ENCODE measurements at places on chromosomes 3 and 15. TPM values are rescaled to one million over a fixed set of nuclear protein-coding genes. Genes with fewer than 3 reads are reported as not detected.

DNA sequence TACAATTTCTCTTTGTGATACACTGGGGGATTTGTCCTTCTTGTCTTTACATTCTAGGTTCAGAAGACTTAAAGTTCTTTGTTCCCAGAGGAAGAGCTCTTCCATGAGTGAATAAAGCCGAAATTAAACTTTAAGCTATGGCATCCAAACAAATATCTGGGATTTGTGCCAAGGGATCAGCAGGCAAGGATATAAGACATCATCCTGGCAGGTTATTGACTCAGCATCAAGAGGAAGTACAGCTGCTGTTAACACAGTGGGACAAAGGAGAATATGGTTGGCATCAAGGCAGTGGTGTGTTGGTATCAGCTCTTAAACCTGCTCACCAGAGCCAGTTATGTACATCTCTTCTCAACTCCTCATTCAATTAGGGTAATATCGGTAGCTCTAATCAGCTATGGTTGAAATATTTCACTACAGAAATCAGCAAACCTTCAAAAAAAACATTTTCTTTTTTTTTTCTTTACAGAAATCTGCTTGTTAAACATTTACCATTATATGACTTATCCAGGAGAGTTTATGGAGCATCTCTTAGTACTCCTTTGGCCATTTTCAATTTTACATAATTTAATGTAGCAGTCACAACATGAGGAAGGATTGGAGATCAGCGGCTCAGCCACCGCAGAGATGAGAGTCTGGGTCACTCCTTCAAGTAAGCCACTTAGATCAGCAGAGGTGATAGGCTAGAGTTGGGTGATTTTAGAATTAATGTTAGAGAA, 1198.6 kb upstream of the EPHA6 start:
- no peaks in the 10 kb centered on the region for H3K4me1 ChIP-seq
- no peaks in the 10 kb centered on the region for H3K36me3 ChIP-seq
- no peak overlapping the region for H3K4me3 ChIP-seq
- H3K27ac ChIP-seq = no peak overlapping the region
- no peaks in the 10 kb centered on the region for H3K27me3 ChIP-seq

- H3K36me3 ChIP-seq = no peaks in the 10 kb centered on the region
- H3K27me3 ChIP-seq = no peaks in the 10 kb centered on the region
- DNase-seq = no peak
- H3K4me1 ChIP-seq = peaks cover 9% of the 10 kb centered on the region
- no peak overlapping the region for H3K27ac ChIP-seq
- no peak overlapping the region for H3K4me3 ChIP-seq
These were observed 56.5 kb downstream of the MCTP2 start for GRCh38 chr15:94287794-94288246.

DNA sequence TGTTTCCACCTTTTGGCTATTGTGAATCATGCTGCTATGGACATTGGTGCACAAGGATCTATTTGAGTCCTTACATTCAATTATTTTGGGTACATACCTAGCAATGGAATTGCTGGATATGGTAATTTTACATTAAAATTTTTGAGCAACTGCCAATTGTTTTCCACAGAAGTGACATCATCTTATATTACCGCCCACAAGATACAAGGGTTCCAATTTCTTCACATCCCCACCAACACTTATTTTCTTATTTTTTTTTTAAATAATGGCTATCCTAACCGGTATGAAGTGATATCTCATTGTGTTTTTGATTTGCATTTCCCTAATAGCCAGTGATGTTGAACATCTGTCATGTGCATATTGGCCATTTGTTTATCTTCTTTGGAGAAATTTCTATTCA, 22.5 kb upstream of the NPTN start:
- H3K27ac ChIP-seq = no peak overlapping the region
- no peaks in the 10 kb centered on the region for H3K27me3 ChIP-seq
- DNase-seq = no peak
- no peaks in the 10 kb centered on the region for H3K36me3 ChIP-seq

DNA sequence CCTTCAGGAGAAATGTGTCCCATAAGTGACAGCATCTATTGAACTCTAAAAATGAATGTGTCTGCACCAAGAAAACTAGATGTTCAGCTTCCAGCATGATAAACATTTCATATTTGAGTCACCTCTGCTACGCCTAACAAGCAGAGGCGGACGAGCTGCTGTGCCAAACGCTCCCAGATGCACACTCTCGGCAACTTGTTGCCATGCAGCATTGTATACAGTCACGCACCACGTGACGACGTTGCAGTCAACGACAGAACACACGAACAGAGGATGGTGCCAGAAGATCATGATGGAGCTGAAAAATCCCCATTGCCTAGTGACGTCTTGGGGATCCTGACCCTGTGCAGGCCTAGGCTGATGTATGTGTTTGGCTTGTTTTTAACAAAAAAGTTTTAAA, 137.5 kb downstream of the XXYLT1 start:
- H3K36me3 ChIP-seq = no peaks in the 10 kb centered on the region
- H3K27me3 ChIP-seq = no peaks in the 10 kb centered on the region
- no peaks in the 10 kb centered on the region for H3K4me1 ChIP-seq
- no peak for DNase-seq
- H3K4me3 ChIP-seq = no peak overlapping the region

GRCh38 chr15:70114221-70114620, 16.5 kb upstream of the TLE3 start:
- H3K4me3 ChIP-seq = no peak overlapping the region
- H3K27me3 ChIP-seq = no peaks in the 10 kb centered on the region
- no peaks in the 10 kb centered on the region for H3K36me3 ChIP-seq
- DNase-seq = no peak
- H3K4me1 ChIP-seq = peaks cover 7% of the 10 kb centered on the region

GRCh38 chr3:113663324-113663750, 33.1 kb downstream of the USF3 start:
- H3K36me3 ChIP-seq = peaks cover 16% of the 10 kb centered on the region
- DNase-seq = no peak
- H3K4me1 ChIP-seq = peaks cover 6% of the 10 kb centered on the region
- no peak overlapping the region for H3K27ac ChIP-seq

GRCh38 chr15:37077623-37078351, 22.6 kb downstream of the MEIS2 start:
- H3K36me3 ChIP-seq = no peaks in the 10 kb centered on the region
- no peaks in the 10 kb centered on the region for H3K27me3 ChIP-seq
- no peak overlapping the region for H3K4me3 ChIP-seq
- no peak overlapping the region for H3K27ac ChIP-seq
- no peak for DNase-seq

DNA sequence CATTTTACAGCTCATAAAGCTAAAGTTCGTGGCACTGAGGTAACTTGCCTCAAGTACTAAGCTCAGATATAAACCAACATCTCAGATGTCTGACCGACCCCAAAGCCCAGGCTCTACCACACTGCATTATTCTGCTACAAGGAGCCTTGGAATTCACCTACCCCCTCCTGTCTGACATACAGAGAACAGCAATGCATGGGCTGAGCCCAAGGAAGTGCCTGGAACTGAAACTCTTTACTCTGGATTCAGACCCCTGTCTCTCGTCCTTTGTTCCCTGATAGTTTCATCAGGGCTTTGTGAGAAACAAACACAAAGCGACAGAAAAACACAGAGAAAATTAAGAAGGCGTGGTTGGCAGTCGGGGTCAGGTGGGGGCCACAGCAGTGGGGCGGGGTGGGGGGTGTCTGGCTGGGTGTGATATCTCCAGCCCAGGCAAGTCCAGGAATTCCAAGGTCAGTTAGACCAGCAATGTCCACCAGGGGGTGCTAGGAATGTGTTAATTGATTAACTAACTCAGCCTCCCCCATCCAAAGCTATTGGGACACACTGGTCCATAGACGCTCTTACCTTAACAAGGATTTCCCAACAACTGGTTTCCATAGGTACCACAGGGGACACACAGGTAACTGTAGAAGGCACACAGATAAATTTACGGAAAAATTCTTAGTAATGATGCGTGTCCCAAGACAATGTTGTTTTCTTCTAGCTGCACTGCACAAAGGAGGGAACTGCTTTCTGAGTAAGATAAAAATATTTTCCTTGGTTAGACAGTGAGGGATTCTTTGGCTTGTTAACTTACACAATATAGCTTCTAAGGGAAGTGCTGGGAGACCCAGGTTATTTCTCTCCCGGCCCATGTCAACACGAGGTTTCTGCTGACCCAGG, 18.8 kb upstream of the SSUH2 start:
- no peaks in the 10 kb centered on the region for H3K36me3 ChIP-seq
- no peak overlapping the region for H3K4me3 ChIP-seq
- 0 out of 2 replicates have a peak, but pooled peaks cover 3% of the 10 kb centered on the region for H3K4me1 ChIP-seq
- H3K27ac ChIP-seq = no peak overlapping the region

GRCh38 chr15:101248274-101248673, 3.6 kb downstream of the CHSY1 start:
- no peak overlapping the region for H3K27ac ChIP-seq
- no peaks in the 10 kb centered on the region for H3K27me3 ChIP-seq
- H3K36me3 ChIP-seq = no peaks in the 10 kb centered on the region

DNA sequence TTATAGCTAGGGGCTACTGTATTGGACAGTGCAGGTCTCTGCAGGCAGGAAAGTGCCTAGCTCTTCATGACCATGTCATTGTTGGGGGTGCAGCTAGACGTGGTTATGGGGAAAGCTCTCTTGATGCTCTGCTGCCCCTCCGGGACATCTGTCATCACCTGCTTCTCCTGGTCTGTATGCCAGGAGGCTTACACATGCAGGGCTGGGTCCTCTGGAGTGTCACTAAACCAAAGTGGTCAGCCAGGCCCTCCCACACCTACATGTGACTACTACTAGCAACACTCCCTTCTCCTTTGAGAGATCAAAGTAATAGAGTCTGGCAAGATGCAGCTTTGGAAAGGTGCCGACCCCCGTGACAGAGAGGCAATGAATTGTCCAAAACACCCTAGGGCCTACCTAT, 98.5 kb downstream of the SST start:
- no peaks in the 10 kb centered on the region for H3K27me3 ChIP-seq
- no peak overlapping the region for H3K27ac ChIP-seq
- no peak overlapping the region for H3K4me3 ChIP-seq
- DNase-seq = no peak

GRCh38 chr3:135918600-135918999, 46.9 kb upstream of the PPP2R3A start:
- no peaks in the 10 kb centered on the region for H3K27me3 ChIP-seq
- H3K27ac ChIP-seq = no peak overlapping the region
- DNase-seq = no peak
- no peaks in the 10 kb centered on the region for H3K36me3 ChIP-seq

GRCh38 chr3:20787005-20787404, 601.0 kb upstream of the SGO1 start:
- DNase-seq = no peak
- no peaks in the 10 kb centered on the region for H3K36me3 ChIP-seq
- H3K4me3 ChIP-seq = no peak overlapping the region
- H3K27me3 ChIP-seq = no peaks in the 10 kb centered on the region
- H3K27ac ChIP-seq = no peak overlapping the region

- H3K36me3 ChIP-seq = no peaks in the 10 kb centered on the region
- peak; percentile 44 for DNase-seq
- H3K4me1 ChIP-seq = peaks cover 4% of the 10 kb centered on the region
- H3K27me3 ChIP-seq = no peaks in the 10 kb centered on the region
These were observed 8.0 kb upstream of the B3GNT5 start for GRCh38 chr3:183244981-183245476.

DNA sequence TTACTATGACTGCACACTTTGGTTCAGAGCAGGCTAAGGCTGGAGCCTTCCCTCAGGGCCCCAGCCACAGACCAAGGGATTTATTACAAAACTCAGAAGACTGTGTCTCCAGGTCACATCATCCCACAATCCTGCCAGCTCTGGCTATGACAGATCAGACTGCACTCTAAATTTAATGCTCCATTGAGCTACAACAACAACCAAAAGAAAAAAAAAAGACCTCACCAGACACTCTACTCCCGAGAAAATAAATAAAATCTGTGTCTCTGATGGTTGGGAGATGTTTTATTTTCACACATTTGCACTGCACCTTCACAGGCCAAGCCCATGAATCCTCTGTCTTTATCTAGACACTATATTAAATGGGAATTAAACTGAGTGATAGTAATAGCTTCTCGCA, 50.8 kb upstream of the CTNNB1 start:
- no peaks in the 10 kb centered on the region for H3K27me3 ChIP-seq
- no peaks in the 10 kb centered on the region for H3K36me3 ChIP-seq
- no peak overlapping the region for H3K27ac ChIP-seq
- DNase-seq = no peak
- no peak overlapping the region for H3K4me3 ChIP-seq

GRCh38 chr3:164537485-164537884, 540.8 kb downstream of the SI start:
- H3K36me3 ChIP-seq = no peaks in the 10 kb centered on the region
- no peaks in the 10 kb centered on the region for H3K27me3 ChIP-seq
- no peak overlapping the region for H3K4me3 ChIP-seq

DNA sequence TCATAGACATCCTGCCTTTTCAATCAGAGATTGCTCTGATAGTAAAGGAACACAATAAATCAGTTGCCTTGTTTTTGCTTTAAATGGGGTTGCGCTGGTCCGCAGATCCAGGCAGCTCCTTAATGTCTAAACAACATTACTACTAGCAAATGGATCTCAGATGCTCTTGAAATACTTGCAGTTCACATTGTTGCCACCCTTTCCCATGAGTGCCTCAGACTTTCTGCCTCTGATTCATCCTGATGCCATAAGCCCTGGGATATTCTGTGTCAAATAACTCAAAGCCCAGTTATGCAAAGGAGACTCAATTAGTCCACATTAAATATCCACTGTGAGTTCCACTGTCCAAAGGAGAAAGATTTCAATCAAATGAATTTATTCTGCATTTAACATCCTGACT, 196.7 kb downstream of the PLCH1 start:
- H3K27ac ChIP-seq = no peak overlapping the region
- H3K36me3 ChIP-seq = no peaks in the 10 kb centered on the region
- no peaks in the 10 kb centered on the region for H3K4me1 ChIP-seq
- H3K27me3 ChIP-seq = no peaks in the 10 kb centered on the region

DNA sequence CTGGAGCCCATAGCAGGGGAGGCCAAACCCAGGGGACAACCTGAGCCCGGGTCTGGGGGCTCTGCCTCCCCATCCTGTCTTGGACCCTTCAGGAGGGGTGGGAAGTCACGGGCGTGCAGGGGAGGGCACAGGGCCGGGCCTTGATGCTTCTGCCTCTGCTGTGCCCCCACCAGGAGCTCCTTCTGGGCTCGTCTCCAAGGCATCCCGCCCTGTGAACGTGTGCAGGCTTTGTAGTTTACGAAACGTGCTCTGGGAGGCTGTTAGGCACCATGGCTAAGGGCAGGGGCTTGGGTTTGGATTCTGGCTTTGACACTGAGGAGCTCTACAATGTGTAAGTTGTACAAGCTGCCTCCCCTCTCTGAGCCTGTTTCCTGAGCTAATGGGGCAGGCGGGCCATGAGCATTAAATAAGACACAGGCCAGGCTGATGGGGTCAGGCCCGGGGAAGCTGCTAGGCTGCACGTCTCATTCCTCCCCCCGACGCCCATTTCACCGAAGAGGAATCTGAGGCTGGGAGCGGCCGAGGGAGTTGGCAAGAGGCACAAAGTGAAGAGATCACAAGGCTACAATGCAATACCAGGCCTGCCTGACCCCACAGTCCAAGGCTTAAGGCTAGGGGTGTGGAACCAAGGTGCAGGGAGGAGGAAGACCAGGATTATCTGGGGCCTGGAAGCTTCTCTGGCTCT, 19.6 kb downstream of the PLXND1 start:
- DNase-seq = no peak
- H3K4me3 ChIP-seq = no peak overlapping the region
- H3K27ac ChIP-seq = no peak overlapping the region
- H3K36me3 ChIP-seq = no peaks in the 10 kb centered on the region
- H3K4me1 ChIP-seq = peaks cover 9% of the 10 kb centered on the region

The TRIM42 gene
- polyA plus RNA-seq = not detected

The BNC1 gene
- 0.53 TPM for polyA plus RNA-seq

The PRSS50 gene
- 1.1 TPM for polyA plus RNA-seq

The COL6A6 gene
- polyA plus RNA-seq = 0.02 TPM

The DNASE1L3 gene
- not detected for polyA plus RNA-seq
